ENCODE measurements at places on chromosomes 4 and X.

DNA sequence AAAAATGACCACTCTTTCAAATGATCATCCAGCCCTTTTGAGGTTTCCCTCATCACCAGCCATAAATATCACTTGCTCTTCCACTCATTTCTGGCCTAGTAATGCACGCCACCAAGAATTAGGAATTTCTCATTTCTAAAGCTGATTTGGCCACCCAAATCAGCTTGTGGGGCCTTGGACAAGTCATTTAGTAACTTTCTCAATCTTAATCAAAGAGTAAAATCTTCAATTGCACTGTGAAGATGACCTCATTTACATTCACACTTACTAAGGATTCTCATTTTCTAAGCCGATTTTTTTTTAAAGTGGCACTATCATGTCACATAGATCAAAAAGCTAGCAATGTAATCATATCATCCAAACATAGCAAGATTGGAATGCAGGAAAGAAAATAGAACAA is 150.0 kb upstream of the HHIP start:
- DNase-seq, result no peak

DNA sequence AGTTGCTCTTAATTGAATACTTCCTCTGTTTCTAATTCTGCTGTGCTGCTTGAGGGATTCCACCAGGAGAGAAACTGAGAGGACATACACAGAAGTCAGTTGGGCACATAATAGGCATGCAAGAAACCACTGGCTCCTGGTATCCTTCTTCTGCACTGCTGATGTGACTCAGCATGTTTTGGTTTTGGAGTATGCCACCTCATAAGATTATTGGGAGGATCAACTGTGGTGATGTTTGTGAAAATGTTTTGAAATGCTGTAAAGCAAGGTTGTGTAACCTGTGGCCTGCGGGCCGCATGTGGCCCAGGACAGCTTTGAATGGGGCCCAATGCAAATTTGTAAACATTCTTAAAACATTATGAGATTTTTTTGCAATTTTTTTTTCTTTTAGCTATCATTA is 119.6 kb downstream of the GATB start:
- no peak for DNase-seq

DNA sequence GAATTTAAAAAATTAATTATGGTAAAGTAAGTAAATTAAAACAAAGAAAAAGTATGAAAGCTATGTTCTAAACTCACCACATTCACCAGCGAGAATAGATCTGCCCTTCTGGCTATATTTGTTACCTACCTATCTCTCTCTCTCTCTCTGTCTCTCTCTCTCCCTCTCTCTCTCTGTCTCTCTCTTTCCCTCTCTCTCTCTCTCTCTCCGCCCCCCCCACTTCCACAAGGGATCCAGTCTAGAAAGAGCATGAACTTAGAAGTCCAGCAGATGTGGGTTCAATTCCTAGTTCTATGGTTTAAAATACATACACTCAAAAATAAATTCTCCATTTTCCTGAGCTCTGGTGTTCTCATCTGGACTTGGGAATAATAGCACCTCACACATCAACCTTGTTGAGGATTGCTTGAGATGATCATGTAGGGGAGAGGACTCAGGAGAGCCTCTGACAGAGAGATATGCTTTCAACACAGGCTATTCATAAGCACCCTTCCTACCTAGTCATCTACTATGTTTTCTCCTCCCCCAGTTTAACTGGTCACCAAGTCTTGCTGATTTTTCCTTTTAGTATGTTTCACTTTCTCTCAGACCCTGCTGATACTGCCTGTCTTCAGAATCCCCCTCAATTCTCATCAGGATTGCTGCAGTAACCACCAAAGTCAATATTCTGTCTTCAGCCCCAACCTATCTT is 64.7 kb downstream of the SLC7A11 start:
- no peak for DNase-seq

DNA sequence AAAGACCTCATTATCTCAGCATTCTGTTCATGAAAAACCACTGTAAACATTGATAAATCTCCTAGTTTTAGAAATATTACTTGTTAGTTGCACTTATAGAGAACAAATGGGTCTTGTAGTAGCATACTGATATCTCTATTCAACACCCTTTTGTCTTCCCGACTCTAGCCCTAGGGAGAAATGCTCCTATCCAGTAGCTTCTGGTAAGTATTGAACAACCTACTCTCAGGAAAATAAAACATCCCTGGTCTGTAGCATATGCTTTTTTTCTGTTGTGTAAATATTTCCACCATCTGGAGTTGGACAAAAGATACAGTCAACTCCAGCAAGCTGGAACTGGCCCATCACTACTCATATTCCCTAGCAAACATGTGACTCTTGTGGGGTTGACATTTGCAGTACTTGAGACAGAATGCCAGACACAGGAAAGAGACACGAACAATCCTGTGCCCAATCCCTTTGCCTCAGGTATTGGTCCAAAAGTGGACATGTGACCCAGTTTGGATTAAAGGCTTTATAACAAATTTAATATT is 188.2 kb downstream of the GC start:
- DNase-seq, result no peak

DNA sequence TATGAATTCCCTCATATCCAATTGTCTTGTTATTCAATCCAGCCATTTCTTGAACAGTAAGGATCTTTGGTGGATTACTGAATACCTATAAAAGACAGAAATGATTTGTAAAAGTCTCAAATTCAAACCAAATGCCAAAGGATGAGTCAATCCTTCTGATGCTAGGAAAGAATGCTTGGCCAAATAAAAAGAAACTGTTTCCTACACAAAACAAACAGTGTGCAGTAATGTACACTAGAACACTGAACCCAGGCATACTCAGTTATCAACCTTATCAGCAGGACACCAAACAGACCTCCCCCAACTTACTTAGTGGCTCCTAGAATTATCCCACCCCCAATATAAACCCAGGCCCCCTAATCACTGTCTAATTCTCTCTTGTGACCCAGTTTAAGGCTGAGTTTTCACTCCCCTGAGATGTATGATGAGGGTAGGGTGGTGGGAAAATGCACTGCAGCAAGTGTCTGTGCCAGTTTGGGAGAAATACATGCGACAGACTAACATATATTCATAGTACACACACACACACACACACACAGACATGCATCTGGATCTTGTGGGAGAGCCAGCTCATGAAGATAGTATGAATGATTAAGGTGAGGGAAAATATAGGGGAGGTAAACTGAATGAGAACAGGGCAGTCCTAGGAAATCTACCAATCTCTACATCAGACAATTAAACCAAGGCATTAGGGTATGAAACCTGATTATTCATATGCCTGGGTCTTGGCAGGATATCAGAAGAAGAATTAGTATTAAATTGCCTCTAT is 35.0 kb downstream of the CLDN2 start:
- DNase-seq, result no peak

DNA sequence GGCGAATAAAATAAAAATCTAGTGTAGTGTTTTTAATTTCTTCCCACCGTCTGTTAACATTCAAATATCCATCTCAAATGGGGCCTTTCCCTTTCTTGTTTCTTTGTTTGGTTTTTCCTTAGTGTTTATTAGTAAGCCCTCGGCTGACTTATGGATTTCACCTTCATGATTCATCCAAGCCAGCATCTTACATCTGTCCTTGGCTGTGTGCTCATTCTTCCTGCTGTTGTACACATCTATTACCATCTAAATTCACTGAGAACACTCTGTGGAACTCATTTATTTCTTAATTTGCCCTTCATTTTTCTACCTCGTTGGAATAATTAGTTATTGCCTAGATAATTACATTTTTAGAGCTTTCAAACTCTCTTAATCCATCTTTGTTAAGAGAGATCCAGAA is 84.9 kb downstream of the SPCS3 start:
- no peak for DNase-seq

GRCh38 chr4:3218824-3219760 is 29.9 kb upstream of the MSANTD1 start:
- no peak for DNase-seq

DNA sequence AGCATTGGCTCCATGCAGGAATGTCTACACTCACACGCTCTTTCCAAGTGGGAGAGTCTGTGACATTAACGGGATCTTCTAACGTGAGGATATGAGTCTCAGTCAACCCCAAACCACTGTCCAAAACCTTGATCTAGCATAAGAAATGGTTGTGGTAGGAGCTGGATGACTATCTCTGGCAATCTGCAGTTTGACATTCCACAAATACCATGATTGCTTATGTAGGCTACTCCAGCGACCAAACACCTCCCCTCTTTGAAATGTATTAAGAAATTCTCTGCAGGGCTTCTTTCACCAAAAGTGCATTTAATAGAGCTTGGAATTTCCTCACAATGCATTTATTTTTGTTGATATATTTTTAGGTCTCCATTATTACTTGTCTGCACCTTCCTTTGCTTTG is 14.1 kb upstream of the STX18 start:
- DNase-seq, result no peak

DNA sequence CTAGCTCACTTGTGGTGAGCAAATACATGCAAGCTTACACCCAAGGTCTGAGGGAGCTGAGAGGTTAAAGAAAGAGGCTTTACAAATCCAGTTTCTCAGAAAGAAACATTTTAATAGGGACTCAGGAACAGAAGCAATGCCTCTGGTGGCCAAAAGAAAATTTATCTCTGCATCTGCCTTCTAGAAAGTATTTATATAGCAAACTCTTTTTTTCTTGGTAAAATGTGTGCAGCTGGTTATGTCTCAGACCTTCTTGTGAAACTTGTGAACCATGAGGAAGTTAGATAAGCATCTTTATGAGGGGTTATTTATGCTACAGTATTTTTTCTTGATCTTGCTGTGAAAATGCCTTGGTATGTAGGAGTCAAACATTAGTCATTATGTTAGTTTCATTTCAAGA is 48.5 kb upstream of the CYSLTR1 start:
- no peak for DNase-seq

DNA sequence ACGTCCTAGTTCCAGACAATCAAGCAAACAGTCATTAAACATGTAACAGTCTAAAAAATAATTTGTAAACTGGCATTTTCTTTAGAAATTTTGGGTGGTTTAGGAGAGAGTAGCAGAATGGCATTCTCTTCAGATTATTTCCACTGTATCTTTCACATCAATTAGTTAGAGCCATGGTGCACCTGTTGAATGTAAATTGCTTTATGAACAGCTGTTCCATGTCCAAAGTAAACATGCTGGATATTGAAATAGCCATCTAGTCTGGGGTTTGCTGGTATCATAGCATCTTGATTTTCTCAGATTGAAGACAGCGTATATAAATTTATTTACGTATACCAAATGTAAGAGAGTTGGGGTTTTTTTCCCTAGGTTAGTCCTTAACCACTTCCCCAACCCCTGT is 143.6 kb downstream of the RCHY1 start:
- DNase-seq, result no peak

DNA sequence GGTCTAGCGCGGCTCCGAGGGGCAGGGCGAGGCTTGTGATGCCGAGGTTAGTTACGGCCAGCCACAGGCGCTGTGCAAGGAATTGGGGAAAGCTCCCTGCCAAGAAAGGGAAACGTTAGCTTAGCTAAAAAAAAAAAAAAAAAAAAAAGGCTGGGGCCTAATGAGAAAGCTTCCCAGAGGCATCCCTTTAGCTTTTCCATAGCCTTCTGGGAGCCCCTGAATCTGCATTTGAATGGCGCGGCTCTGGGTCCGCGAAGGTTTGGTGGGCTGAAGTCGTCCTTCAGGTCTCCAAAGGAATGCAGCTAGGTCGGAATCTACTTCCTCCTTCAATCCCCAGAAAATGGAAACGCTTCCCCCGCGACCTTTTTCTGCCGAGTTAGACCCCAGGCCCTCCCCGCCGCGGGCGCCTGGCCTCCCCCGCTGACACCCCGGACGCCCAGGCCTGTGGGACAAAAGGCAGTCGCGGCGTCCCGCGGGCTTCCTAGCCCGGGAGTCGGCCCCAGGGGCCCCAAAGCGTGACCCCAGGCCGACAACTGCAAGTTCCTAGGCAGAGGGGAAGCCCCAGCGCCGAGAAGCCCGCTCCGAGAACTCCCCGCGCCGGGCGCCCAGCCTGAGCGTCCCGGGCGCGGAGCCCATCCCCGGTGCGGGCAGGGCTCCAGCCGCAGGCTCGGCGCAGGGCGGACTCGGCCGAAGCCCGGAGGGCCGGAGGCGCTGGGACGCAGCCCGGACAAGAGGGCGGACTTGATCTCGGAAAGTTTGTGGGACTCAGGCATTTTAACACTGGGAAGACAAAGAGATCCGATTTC is 605 bp upstream of the FAT1 start:
- no peak for DNase-seq

GRCh38 chr4:10662937-10663336 is 21.6 kb downstream of the CLNK start:
- DNase-seq, result no peak

DNA sequence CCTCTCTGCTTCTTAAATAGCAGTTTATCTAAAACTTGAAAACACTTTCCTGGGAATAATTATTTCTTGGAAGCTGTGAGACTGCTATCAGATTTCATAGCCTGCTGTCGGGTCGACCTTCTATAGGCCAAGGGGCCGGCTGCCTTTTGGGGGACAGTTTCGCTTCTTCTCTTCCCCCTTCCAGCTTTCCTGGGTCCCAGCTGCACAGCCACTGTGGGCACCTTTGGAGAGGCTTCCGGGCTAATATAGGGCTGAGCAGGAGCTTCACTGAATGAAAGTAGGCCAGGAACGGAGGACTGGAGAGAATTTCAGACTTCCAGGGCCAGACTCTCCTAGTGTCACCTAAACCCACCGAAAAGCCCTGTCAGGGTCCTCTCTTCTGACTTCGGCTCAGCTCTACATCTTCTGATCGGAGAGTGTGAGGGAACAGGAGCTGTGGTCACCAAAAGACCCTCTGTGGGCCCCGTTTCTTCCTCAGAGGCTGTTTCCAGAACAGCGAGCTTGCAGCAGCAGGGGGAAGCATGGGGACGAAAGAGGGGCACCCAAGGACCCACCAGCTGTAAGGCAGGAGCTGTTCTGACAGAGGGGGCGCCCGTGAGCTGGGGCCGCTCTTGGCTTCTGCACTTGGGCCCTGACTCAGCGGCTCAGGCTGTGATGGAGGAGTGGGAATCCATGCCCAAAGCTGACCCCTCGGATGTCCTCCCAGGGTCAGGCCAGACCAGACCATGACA is 620.6 kb downstream of the BCOR start:
- no peak for DNase-seq

GRCh38 chr4:143597276-143597675 is 83.8 kb downstream of the SMARCA5 start:
- no peak for DNase-seq

- DNase-seq, result no peak
Measured at GRCh38 chr4:139085141-139085540, 69.6 kb downstream of the NOCT start.

DNA sequence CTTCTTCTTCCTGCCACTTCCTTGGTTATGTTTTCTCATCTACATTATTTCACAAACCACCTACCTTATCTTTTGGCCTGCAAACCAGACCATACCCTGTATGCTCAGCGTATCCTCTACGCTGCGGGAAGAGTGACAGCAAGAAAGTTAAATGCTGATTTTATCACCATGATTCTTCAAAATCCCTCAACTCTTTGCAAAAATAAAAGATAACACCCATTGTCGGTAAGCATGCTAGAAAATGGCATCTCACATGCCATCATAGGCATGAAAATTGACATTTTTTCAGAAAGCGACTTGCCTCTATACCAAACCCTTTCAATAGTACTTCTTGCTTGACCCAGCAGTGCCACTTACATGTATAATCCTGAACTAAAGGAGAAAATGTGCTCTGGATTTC is 102.0 kb downstream of the HPGD start:
- DNase-seq, result no peak

- no peak for DNase-seq
Measured at GRCh38 chrX:137425986-137426385, 139.9 kb upstream of the ZIC3 start.

Data from activated effector memory CD4-positive, alpha-beta T cell treated with anti-CD3 and anti-CD28 coated beads, Interleukin-2, amount 50 U/mL, for 16 hours (primary cell).